Stomach (tissue), 19 donors: ENCODE measurements at places on chromosomes 7 and 10. TPM values are rescaled to one million over a fixed set of nuclear protein-coding genes. Genes with fewer than 3 reads are reported as not detected.

GRCh38 chr10:64518456-64518855 is 997.3 kb downstream of the REEP3 start:
- no peak for DNase-seq
- no peak overlapping the region for H3K27ac ChIP-seq
- no peaks in the 10 kb centered on the region for H3K36me3 ChIP-seq
- H3K4me1 ChIP-seq = no peaks in the 10 kb centered on the region

DNA sequence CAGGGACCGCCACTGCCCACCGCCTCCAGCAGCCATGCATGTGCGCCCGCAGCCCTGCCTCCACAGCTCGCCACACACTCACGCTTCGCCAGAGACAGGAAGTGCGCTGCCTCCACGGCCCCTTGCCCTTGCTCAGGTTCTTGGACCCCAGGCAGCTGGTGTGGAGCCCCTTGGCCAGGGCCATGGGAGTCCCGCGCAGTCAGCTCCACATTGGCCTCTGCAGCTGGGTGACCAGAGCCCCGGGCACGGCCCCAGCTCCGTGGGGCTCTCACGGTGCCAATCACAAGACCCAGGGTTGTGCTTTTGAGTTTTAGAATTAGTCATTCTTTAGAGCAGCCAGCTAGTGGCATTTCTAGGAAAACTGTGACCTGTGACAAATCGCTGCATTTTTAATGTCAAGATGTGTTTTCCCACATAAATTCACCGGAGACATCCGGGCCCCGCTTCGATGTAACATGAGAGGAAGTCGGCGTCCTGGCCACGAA is 4.3 kb upstream of the UTF1 start:
- H3K4me1 ChIP-seq = peaks cover 7% of the 10 kb centered on the region
- no peak overlapping the region for H3K27ac ChIP-seq
- no peak overlapping the region for H3K4me3 ChIP-seq

The EXOC4 gene
- 111 TPM for total RNA-seq

DNA sequence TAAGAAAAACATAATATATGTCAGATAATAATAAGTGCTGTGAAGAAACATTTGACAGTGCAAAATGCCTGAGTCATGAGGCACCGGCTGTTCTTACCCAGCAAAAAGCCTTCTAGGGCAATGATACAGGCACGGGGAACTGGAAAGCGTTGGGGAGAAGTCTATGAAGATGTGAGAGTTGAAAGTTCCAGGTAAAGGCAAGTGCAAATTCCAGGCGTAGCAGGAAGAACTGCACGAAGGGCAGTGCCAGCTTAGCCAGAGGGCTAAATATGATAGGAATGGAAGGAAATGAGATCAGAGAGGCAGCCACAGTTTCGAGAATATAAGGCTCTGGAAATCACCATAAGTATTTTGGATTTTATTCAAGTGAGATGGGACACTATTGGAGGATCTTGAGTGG is 87.0 kb downstream of the IPMK start:
- H3K4me1 ChIP-seq = no peaks in the 10 kb centered on the region
- H3K27me3 ChIP-seq = no peaks in the 10 kb centered on the region
- no peak for DNase-seq
- H3K27ac ChIP-seq = no peak overlapping the region

DNA sequence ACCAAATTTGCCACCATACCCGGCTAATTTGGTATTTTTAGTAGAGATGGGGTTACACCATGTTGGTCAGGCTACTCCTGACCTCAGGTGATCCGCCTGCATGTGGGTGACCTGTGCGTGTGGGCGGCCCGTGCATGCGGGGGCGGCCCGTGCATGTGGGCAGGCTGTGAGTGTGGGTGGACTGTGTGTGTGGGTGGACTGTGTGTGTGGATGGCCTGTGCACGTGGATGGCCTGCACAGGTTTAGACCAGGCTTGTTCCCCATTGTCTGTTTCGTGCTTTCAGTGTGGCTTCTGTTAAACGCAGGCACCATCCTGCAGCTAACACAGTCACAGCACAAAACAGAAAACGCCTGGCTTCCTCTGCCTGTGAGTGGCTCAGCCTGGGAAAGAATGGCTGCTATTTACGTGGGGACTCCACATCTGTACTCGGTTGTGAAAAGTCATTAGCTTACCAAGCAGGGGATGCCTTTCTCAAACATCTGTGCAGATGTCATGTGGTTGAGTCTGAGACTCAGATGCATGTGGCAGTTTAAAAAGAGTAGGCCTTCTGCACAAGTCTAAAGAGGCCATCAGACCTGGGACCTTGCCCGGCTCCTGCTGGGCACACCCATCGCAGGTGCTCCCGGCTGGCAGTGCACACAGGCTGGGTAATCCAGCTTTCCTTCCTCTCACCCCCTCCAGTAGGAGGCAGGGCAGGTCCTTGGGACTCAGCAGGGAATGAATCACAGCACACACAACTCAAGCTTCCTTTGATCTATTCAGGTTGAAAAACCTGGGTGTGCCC is 91.6 kb downstream of the COBL start:
- no peak overlapping the region for H3K27ac ChIP-seq
- DNase-seq = peak; percentile 87
- no peaks in the 10 kb centered on the region for H3K27me3 ChIP-seq

- DNase-seq = peak; percentile 37
- peaks cover 15% of the 10 kb centered on the region for H3K36me3 ChIP-seq
- H3K4me1 ChIP-seq = peaks cover 7% of the 10 kb centered on the region
- H3K27ac ChIP-seq = no peak overlapping the region
- no peaks in the 10 kb centered on the region for H3K27me3 ChIP-seq
Observed at GRCh38 chr10:77857272-77857671, 69.3 kb downstream of the DLG5 start.

DNA sequence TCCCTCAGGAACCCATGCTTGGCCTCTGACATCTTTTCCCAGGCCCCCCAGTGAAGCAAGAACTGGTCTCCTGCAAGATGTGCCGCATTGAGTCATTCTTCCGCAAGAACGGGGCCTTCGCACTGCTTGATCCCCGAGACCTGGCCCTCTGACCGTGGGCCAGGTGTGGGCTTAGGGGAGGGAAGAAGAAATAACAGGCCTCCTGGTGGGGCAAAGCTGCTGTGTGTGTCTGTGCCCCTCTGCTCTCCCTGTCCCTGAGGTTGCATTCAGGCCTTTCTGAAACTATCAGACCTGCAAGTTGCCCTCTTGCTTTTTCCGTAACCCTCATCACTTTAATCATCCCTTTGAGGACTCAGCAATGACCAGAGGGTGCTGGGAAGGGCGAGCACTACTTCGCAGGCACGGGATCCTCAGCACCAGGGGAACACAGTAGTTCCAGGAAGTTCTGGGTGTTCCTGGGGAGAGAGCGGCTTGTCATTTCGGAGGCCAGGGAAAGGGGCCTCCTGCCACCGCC is 6.0 kb downstream of the ATP6V1F start:
- H3K36me3 ChIP-seq = peaks cover 10% of the 10 kb centered on the region
- peaks cover 32% of the 10 kb centered on the region for H3K4me1 ChIP-seq
- peak overlapping the region; percentile 48 for H3K27ac ChIP-seq
- H3K27me3 ChIP-seq = peaks cover 14% of the 10 kb centered on the region
- DNase-seq = no peak

The TEX47 gene
- not detected for total RNA-seq

GRCh38 chr7:152354061-152354460 is 81.7 kb downstream of the KMT2C start:
- H3K27ac ChIP-seq = no peak overlapping the region
- no peaks in the 10 kb centered on the region for H3K27me3 ChIP-seq
- peaks cover 12% of the 10 kb centered on the region for H3K4me1 ChIP-seq
- H3K36me3 ChIP-seq = peaks cover 38% of the 10 kb centered on the region
- no peak for DNase-seq

The SORCS3 gene
- 0.14 TPM for total RNA-seq

DNA sequence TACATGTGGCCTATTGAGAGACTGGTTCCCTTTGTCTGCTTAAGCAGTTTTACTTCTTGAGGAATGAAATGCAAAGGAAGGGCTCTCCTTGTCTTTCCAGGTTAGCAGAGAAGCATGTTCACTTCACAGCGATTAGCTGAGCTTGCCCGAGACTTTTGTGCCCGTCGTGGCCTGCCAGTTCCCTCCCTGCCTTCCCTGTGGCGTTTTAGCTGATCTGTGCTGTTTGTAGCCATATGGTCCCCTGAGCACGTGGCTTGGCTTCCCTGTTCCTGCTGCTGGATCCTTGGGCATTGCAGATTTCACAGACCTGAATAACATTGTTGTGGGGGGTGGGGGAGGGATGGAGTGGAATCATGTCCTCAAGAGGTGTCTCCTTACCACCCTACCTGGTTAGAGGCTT is 61.8 kb downstream of the SND1 start:
- peaks cover 61% of the 10 kb centered on the region for H3K36me3 ChIP-seq
- DNase-seq = peak; percentile 28
- H3K4me3 ChIP-seq = no peak overlapping the region
- H3K27me3 ChIP-seq = no peaks in the 10 kb centered on the region

GRCh38 chr10:71974489-71975021 is 10.4 kb downstream of the CHST3 start:
- H3K27me3 ChIP-seq = no peaks in the 10 kb centered on the region
- H3K36me3 ChIP-seq = no peaks in the 10 kb centered on the region
- peaks cover 89% of the 10 kb centered on the region for H3K4me1 ChIP-seq
- H3K27ac ChIP-seq = peak overlapping the region; percentile 84
- no peak overlapping the region for H3K4me3 ChIP-seq
- peak; percentile 20 for DNase-seq

The RSPH10B gene
- total RNA-seq = not detected
